ENCODE measurements at places on chromosomes 4 and X.

DNA sequence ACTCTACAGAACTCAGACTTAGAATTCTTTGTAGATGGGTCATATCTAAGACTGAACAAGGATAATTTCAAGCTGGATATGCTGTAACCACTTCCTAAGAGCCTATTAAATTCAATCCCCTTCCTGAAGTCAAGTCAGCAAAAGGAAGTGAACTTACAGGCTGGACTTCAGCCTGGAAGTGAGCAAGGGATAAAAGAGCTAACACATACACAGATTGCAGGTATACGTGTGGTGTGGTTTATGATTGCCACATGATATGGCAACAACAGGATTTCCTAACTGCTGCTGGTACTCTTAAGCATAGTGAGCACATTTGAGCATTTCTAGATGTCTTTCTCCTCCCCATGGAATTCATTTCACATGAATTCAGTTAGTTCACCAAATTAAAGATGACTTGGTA, 38.2 kb upstream of the UXT start:
- no peak for DNase-seq

DNA sequence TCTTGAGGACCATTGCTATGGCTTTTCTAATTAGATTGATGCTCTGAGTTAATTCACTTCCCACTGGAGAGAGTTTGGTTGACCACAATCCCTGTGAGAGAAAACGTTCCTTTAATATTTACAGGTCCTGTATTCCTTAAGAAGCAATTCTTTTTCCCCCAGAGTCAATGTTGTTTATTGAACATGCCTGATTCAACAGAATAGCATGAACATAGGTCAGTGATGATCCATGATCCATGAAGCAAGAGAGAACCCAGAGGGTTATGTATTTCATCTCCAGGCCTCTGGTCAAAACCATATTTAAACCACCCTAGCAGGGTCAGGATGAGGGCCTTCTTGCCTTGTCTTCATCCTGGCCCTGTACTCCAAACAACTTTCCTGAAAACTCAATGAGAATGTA, 39.4 kb upstream of the EFHC2 start:
- no peak for DNase-seq

DNA sequence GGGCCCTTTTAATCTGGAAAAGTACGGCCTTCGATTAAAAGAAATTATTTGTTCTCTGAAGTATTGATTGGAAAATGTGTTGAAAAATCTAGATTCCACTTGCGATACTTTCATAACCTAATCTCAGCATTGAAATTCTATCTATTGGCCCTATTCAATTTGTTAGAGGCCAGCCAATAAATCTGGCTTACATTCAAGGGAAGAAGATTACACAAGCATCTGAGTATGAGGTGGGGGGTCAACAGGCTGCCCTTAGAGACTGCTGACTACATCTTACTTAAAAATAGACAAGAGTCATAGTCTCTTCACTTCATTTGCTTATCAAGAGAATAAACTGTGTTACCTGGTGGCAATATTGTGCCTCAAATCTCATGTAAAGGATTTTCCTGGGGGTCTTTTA, 248.0 kb upstream of the KCNIP4 start:
- no peak for DNase-seq

DNA sequence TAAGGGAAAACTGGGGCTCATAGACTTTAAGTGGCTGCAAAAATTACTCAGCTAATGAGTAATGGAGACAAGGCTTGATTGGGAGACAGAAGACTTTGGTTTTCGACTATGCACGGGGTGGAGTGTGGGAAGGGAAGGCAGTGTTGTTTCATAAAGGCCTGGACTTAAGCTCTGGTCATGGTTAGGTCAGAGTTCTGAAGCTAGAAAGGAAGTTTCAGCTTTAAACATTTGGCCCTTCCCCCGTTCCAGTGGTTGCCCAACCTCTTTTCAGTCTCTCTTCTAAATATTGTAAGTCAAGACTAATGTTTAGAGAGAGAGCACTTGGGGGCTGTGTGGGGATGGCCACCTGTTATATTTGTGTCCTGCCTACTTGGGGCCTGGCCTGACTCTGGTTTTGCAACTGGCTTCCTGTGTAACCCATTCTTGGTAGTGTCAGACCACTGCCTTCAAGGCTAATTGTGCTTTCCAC, 21.0 kb downstream of the MSN start:
- DNase-seq, result no peak

DNA sequence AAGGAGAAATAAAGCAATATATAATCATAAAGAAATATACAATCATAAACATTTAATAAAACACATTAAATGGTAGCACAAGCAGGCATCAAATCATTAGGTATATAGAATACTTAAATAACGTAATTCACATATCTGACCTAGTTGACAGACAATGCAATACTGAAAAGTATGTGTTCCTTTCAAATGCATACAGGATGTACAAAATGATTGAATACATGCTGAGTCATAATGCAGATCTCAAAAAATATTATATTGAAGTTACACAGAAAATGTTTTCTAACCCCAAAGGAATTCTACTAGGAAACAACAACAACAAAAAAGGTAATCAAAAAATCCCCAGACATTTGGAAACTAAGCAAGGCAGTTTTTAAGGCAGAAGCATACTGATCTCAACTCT, 1072.0 kb upstream of the INTU start:
- no peak for DNase-seq

- peak; percentile 78 for DNase-seq
Observed at GRCh38 chr4:158051401-158052235, 121.2 kb downstream of the GASK1B start.

DNA sequence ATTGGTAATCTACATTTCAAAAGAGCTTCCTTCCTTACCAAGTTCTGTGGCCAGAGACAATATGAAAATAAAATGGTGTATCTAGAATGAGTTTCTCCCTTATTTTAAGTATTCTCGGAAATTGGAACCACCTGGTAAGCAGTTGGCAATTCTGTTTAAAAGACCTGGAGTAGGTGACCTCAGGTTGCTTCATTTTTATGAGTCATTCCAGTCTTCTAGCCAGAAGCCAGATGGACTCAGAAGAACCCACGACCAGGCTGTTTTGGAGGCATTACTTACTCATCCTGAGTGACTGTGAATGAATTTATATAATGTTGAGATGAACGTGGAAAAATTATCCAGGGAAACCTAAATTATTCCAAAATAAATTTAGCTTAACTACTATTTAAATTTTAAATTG, 9.1 kb downstream of the BMPR1B start:
- DNase-seq, result no peak

DNA sequence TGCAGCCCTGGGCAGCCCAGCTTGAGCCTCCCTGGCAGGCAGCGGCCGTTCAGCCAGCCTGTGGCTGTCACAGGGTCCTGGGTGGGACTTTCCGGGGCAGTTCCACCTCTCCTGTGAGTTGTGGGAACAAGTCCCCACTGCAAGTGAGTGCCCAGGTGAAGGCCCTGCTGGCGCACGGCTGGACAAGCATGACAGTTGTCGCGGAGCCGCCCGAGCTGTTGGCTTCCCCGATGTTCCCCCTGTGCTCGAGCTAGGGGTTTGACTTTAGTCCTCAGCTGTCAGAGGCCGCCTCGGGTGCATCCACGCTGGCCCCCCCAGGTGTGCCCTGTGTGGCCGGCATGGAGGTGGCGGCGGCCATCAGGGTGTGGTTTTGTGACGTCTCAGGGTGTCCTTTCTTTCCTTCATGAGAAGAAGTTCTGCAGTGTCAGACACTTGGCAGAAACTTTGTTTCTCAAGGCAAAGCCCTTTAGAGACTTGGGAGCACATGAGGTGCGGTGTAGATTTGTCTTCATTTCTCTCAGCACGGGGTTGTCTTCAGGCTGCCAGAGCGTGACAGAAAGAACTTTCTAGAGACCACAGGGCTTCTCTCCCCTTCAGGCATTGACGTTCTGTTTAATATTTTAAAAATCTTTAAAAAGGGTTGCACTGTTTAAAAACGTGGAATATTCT, 69.4 kb upstream of the HGFAC start:
- DNase-seq, result no peak

DNA sequence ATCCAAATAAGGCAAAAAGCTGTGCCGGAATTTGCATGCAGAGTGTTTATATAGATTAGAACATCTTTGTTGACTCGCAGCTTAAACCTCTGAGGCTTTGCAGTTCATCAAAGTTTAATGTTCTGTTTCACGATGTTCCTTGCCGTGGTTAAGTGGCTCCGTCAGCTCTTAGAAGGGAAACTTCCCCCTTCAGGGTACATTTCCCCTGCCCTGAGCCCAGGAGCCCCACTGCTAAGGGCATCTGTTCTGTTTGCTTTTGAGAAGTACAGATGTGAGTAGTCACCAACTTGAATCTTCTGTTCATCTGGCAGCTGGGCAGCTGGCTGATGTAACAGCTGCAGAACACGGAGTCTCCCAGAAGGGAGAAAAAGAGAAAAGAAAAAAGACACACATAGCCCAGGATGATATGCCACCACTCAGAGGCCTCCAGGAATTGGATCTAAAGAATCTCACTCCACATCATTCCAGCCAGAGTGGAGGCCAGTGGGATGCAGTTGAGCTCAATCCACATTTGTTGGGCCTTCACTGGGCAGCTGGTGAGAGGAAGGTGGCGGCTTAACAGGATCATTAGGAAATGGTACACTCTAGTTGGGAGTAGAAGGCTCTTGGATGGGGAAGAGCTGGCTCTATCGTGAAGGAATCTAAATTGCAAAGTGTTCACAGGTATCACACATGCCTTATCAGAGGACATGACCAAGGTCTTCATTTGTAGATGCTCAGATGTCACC, 178.7 kb upstream of the RBPJ start:
- peak; percentile 93 for DNase-seq

- DNase-seq, result no peak
Observed at GRCh38 chr4:15778289-15779241, at the start of gene CD38. Gene CD38 (plus strand): TSS chr4:15778328. CDS start chr4:15778415, 87 bp downstream.

- no peak for DNase-seq
Observed at GRCh38 chr4:98540803-98541202, 117.6 kb downstream of the TSPAN5 start.

DNA sequence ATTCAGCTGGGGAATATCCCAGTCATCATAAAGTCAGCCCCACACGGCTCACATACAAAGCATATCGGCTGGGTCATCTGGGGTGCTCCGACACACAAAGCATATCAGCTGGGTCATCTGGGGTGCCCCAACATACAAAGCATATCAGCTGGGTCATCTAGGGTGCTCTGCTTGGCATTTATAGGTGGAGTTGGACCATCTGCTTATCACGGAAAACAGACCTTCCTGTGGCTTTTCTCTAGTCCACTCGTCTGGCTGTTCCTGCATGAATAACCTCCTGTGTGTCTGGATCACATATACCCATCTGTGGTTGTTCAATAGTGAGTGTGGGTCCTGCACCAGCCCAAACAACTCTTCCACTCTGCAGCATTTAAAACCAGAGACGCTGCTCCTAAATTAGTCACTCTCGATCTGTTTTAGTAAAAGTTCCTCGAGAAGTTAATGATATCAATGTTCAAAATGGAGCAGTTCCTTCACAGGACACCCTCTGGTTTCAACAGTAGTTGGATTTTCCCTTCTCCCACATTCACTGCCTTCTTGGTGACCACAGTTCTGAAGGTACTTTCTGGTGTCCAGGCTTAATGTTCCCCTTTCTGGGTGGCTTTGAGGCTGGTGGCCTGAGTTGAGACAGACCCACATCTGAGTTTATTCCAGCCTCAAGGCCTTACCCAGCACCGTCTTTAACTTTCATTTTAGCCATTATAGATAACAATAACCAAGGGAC, 70.0 kb upstream of the FRG1 start:
- DNase-seq, result no peak

DNA sequence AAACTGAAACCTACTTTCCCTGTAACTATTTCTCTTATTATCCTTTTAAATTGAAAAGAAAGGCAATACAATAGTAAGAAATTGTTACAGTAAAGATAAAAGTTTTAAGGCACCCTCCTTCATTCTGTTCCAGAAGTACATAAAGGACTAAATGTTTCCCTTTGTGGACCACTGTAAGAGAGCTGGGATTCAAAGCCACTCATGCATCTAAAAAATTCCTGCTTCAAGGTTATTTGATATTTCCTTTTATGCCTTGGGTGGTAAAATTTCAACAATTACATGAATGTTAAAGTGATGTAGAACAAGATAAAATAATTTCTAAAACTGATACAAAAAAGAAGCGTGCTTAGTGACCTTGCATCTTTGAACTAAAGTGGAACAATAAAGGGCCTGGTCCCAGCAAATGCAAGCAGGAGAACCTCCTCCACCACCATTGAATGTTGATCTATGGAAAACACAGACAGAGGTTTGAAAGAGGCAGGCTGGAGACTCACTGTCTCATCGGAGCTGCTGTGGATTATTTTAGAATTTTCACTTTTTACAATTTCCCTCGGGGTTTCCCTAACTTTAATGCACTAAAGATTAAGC, 42.3 kb upstream of the PRSS12 start:
- no peak for DNase-seq
